Stimulated activated CD4-positive, alpha-beta T cell treated with anti-CD3 and anti-CD28 coated beads, Interleukin-15, amount 100 ng/mL, for 24 hours (primary cell): ENCODE measurements at places on chromosomes 7 and 10.

GRCh38 chr10:66931340-66931948, 5.6 kb downstream of the LRRTM3 start:
- DNase-seq, result no peak

DNA sequence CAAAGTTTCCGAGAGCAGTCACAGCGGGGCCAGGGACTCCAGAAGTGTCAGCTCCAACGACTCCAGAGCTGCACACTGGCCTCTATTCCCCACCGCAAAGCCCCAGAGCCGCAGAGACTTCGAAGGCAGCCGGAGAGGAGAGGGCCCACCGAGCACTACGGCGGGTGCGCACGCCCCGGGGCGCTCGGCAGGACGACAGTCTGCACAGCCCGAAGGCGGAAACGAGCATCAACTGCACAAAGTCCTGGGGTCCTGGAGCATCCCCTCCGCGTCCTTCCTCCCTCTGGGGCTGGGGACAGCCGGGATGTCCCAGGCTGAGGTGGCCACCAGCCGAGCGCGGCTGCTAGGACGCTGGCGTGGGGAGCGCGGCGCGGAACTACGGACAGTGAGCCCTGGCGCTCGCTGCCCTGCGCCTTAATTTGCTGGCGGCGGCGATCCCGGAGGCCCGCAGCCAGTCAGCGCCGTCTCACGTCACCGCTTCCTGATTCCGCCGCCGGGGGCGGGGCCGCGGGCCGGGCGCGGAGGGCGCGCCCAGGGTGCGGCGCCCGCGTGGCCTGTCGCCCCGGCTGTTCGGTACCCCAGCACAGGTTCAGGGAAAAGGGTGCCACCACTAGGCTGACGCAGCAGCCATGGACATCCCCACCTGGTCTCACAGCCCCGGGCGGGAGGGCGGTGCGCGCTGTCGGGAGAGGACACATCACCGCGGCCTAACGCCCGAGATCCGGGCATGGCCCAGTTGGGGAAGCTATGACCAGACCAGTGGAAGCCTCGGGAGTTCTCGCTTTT, at the start of gene TBX20:
TSS of gene TBX20 (minus strand) at position 391 of the 786 bp plus-strand sequence. CDS start 480 bp downstream, outside the sequence.
- DNase-seq, result peak; percentile 61

DNA sequence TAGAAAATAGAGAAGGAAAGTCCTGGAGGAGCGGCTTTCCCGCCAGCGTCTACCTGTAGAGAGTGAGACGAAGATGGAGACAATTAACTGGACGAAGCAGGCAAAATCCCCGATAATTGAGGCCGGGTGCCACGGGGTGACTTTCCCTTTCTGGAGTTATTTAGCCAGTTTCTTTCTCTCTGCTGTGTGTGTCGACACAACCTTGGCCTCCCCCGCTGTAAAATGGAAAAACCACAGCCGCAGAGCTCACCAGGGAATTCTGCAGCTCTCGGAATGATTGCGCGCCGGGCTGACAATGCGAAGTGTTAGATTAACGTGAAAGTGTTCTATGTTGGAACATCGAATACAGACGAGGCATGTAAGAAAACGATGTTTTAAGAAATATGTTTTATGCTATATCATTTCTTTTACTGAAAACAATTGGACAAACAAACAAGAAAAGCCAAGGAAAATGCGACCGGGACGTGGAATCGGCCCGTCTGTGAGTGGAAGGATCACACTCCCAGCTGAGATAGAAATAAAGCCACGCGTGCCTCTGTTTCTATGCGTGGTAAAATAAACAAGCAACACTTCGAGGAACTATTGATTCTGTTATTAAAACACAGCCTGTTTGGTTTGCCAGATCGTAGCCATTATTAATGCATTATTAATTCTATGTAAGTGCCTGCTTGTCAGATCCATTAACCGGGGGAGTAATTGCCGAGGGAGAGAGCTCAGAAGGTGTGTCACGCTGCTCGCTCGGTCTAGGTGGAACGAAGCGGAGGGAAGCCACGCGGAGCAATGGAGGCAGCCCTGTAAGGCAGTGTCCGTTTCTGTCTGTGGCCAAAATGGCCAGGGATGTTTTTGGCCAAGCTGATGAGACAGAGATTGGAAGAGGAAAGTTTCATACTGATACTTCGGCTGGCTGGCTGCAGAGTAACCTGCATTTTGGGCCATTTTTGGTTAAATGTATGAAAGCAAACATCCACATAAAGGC, 129.4 kb downstream of the DNAJB6 start:
- no peak for DNase-seq

- peak; percentile 6 for DNase-seq
Observed at GRCh38 chr10:61733358-61733940, 70.7 kb downstream of the CABCOCO1 start.

DNA sequence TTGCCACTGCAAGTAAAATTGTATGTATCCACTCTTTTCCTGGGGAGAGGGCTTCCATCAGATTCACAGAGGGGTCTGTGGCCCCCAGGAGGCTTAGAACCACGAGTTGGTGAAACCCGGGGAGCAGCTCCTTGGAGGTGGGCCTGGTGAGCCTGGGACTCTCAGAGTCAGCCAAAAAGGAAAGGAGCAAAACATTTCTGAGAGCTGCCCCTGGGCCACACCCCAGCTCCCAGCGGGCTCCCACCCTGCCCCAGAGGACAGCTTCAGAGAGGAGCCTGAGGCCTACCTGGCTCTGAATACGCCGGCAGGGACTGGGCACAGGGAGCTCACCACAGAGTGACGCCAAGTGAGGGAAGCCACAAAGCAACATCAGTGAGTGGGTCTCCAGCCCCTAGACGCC, 56.9 kb downstream of the SH3PXD2A start:
- no peak for DNase-seq
